ENCODE measurements at places on chromosomes 1 and 21.

DNA sequence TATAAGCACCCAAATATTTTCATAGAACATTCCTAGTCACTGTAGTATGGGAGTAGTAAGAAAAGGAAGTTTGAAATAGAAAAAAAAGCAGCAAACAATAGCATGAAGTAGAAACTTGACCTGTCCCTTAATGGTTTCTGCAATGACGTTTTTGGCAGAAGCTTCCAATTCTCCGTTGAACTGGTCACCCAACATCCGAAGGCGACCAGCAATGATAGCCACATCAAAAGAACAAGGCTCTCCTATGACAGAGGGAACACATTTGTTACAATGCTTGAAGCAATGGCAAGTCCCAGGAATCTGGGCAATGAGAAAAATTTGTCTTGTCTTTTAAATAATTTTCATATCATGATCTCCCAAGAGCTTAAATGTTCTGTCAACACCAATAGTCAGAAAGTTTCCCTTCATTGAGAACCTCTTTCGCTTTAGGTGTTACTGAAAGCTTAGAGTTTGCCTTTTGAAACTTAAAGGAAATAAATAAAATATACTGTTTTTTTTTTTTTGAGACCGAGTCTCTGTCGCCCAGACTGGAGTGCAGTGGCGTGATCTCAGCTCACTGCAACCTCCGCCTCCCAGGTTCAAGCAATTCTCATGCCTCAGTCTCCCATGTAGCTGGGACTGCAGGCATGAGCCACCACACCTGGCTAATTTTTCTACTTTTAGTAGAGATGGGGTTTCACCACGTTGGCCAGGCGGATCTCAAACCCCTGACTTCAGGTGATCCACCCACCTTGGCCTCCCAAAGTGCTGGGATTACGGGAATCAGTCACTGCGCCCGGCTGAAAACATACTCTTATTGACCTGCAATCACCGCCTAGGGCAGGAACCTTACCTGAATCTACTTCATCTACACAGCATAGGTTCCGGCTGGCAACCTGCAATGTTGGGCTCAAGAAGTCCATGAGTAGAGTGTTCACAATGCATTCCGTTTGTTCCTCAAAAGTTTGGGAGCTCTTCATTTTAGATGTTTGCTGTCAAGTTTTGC lies 672 bp downstream of the BCL2L15 start:
- no peak for DNase-seq

DNA sequence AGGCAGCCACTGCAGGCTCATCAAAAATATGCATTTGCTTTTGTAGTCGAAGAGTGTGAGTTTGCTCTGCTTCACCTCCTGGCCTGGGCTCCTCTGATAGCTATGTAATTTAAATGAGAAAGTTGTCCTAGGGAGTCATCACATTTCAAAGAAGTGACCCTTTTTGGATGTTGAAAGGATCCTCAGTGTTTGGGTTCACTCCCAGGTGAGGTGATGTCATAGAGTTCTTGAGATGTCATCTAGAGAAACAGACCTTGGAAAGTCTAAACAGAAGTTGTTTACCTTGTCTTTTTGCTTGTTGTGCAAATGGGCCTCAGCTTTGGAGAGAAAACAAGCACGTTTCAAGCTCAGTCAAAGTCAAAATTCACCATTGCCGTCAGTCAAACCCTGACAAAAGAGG lies 92.0 kb upstream of the BARHL2 start:
- DNase-seq, result no peak

DNA sequence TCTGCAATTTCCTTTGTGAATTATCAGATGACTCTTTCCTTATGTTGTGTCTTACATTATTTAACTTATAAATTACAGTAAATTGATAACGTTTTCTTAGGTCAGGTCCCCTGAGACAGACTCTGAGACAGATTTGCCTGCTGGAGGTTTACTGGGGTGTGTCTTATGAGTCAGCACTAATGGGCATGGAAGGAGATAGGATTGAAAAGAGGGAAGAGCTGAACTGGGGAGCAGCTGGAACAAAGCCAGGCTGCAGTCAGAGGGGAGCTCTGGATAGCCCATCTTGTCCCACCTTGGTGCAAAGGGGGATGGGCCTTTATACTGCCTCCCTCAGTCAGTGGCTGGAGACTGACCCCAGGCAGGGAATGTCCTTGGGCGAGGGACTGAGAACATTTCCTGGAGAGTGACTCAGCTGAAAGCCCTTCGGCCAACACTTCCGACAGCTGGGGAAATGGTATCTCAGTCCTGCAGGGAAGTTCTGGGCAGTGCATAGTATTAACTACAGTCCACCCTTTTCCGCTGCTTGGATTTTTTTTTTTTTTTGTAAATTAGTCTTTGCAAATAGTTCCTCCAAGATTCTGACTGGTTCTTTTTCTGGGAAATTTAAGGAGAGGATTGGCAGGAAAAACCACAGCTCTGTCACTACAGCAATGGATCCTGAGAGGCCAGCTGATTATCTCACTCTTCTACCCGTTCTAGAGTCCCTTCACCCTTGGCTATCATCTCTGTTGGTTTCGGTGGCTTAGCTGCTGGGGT lies 39.1 kb upstream of the CDC42BPA start:
- peak; percentile 17 for DNase-seq

DNA sequence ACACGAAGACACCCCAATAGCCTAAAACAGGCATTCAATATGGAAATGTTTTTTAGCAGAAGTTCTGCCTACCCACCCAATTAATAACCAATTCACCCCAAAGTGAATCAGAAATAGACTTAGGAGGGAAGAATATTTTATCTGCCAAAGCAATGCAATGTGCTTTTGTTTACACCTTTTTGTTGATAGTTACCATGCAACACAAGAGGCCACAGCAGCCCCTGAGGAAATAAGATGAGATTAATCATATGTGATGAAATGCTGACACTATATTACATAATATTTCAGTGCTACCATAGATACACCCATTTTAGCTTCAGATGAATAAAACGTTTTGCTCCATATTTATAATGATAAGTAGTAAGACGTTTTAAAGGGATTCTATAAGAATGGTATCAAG lies 60.9 kb upstream of the RGS2 start:
- no peak for DNase-seq

- DNase-seq, result peak; percentile 51
Measured at GRCh38 chr1:56820755-56821461, 1.7 kb upstream of the FYB2 start.

GRCh38 chr1:165067829-165068228 lies 288.7 kb downstream of the LMX1A start:
- DNase-seq, result no peak

DNA sequence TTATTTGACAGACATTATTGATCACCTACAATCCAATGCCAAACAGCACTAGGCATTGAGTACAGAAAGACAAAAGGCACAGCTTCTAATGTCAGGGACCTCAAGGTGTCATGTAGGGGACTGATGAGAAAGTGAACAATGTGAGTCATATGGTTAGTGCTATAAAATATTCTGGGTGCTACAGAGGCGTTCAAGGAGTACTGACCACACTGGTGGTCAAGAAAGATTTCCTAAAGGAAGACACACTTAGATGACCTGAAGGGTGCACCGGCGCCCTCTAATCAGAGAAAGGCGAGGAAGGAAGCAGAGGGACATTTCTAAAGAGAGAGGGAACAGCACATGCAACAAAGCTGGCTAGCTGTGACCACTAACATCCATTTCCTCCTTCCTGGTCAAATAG lies 64.9 kb upstream of the F3 start:
- no peak for DNase-seq

- no peak for DNase-seq
Measured at GRCh38 chr1:82534996-82535395, 734.3 kb downstream of the ADGRL2 start.

DNA sequence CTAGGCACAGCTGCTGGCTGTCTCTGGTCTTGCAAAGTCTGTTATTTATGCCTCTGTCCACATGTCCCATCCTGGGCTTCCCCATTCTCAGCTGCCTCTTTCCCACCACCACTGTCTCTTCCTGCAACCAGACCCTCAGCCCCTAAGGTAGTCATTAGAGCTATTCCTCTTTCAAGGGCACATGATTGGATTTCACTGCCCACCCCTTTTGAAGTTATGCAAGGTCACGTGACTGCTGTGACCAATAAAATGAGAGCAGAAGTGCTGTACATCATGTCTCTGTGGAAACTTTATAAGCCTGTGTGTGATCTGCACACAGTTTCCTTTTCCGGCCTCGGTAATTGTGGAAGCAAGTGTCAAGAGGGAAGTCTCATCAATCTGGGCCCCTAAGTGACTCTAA lies 136.6 kb upstream of the HMGB4 start:
- no peak for DNase-seq

- DNase-seq, result no peak
Measured at GRCh38 chr1:234778221-234779159, 168.5 kb upstream of the IRF2BP2 start.

DNA sequence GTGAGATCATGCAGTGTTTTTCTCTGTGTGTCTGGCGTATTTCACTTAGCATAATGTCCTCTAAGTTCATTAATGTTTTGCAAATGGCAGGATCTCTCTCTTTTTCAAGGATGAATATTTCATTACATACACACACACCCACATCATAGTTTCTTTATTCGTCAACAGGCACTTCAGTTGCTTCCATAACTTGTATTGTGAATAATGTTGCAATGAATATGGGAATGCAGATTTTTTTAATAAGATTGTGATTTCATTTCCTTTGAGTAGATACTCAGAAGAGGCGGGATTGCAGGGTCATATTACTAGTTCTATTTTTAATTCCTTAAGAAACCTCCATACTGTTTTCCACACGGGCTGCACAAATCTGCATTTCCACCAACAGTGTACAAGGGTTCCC lies 134.0 kb downstream of the CLEC20A start:
- DNase-seq, result no peak

DNA sequence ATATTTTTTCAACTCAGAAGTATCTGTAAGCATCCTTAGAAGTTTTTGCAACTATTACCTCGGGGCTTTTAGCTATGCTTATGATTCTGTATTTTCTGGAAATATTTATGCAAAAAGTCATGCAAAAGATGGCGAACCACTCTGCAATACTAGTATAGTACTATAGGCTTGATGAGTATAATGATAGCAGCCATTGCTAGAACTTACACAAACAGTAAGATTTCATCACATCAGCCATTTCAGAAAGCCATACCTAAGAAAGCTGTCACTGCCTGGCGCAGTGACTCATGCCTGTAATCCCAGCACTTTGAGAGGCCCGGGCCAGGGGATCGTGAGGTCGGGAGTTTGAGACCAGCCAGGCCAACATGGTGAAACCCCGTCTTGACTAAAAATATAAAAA lies 227.1 kb downstream of the LRRC7 start:
- no peak for DNase-seq

DNA sequence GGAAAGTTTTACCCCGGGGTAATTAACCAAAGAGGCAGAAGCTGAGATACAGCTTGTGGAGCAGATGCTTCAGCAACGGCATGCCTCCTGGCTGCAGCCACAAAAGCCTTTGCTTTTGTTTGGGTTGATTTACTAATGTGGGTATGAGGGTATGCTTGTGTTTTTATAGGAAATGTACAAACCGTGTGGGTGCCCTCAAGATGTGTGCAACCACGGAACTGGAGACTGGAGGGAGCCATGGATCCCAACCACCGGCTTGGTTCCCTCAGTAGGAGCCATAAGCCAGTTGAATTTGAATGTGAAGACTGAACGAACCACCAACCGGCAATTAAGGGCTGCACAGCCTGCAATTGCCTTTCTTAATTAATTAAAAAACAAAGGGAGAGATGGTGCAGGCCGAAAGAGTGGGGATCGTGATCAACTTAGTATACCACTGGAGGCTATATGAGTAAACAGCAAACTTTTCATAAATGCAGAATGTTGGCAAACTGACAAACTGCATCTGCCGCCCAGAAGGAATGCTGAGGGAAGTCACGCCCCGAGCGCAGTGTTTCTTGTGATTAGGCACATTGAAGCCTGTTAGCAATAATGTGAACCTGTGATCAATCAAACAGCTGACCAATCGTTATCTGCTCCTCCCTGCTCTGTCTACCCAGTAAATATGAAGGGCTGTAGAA lies 104.1 kb downstream of the DISP1 start:
- no peak for DNase-seq

DNA sequence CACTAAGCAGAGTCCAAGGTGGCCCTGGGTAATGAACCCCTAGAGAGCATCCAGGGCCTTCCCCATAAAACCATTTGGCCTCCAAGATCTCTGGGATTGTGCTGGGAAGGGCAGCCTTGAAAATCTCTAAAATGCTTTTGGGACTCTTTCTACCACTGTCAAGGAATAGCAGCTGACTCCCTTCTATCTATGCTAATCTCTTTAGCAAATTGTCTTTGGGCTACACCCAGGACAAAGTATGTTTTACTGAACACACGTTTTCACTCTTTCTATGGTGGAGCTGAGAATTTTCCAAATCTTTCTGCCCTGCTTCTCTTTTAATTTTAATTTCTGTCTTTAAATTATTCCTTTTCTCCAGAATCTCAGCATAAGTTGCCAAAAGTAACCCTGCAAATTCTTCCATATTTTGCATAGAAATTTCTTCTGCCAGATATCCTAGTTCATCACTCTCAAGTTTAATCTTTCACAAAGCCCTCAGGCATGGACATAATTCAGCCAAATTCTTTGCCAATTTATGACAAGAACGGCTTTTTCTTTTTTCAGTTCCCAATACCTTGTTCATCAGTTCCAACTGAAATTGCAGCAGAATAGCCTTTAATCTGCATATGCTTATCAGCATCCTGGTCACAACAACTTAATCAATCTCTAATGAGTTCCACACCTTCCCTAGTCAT lies 687.0 kb upstream of the ADGRL4 start:
- no peak for DNase-seq

DNA sequence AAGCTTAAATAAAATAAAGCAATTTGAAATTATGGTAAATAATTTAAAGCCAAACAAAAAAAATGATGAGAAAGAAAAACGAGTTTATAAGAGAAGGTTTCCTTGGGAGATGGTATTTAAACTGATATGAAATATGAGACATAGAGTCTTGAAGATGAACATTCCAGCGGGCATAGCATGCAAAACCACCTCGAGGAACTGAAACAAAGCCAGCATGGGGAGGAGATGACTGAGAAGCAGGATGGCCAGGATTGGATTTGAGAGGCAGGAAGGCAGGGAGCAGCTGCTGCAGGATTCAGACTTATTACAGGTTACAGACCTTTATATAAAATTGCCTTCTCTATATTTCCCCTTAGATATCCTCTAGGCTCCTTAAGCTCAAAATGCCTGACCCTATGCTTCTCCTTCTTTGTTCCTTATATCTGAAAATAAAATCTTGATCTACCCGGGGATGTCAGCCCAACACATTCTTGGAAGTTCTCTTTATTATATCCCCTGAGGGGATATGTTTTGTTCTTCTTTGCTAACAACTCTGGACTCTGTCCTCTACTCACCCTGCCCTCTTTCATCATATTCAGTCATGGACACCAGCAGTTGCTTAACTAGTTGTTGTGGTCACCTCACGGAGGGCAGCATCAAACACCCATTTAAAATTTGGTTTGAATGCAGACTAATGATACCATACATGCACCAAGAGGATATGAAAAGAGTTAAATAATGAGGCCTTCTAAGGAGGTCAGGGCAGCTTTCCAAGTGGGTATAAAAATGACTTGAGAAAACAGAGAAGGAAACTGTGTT lies 719.1 kb upstream of the B3GALT2 start:
- DNase-seq, result no peak

- no peak for DNase-seq
Measured at GRCh38 chr1:72745413-72745812, 463.1 kb upstream of the NEGR1 start.

Data from HAP-1 (cell line).